ENCODE measurements at places on chromosomes 5 and 9. TPM values are rescaled to one million over a fixed set of nuclear protein-coding genes. Genes with fewer than 3 reads are reported as not detected.

ANKRA2 gene
- total RNA-seq: 44.4 TPM

PDLIM4 gene
- total RNA-seq: not detected

SPATA31A3 gene
- total RNA-seq: not detected

FBXL7 gene
- not detected for total RNA-seq

EXOSC2 gene
- total RNA-seq: 47.1 TPM

BRINP1 gene
- not detected for total RNA-seq

CAMK4 gene
- 7.9 TPM for total RNA-seq

LCN1 gene
- not detected for total RNA-seq

NFX1 gene
- 38.5 TPM for total RNA-seq

OLFM1 gene
- total RNA-seq: not detected

SH3GL2 gene
- total RNA-seq: not detected

TTC16 gene
- 15.5 TPM for total RNA-seq

HAVCR1 gene
- 10.9 TPM for total RNA-seq

LOX gene
- total RNA-seq: not detected

INSL6 gene
- not detected for total RNA-seq

AHRR gene
- 1.2 TPM for total RNA-seq

PLPPR1 gene
- total RNA-seq: not detected

OR5C1 gene
- total RNA-seq: not detected

EIF4E1B gene
- not detected for total RNA-seq

NTMT1 gene
- 17.1 TPM for total RNA-seq

TCERG1 gene
- 77.5 TPM for total RNA-seq

OR1Q1 gene
- total RNA-seq: not detected

RALGDS gene
- 208 TPM for total RNA-seq

SLC25A2 gene
- not detected for total RNA-seq

ADAMTS13 gene
- 2.8 TPM for total RNA-seq

Data from natural killer cell (primary cell).